ENCODE measurements at places on chromosomes 7 and 10. TPM values are rescaled to one million over a fixed set of nuclear protein-coding genes. Genes with fewer than 3 reads are reported as not detected.
A peak's percentile ranks its signal among the peaks of the same experiment; 100 is the strongest.

DNA sequence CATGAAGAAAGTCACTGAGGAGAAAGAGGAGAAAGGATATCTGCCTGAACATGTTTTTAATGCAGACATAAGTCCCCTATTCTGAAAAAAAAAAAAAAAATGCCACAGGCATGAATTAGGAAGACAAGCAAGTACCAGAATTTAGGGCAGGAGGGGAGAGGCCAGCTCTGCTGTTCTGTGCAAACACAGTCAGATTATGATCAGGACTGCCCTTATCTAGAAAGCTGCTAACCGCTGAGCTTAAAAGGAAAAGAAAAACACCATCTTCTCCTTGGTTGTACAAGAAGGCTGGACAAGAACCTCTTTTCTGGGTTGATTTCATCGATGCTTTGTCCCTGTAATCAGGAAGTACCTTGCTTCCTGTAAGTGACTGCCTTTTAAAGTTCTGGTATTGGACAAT is 15.3 kb upstream of the PWWP2B start:
- no peak overlapping the region for H3K4me3 ChIP-seq
- peaks cover 4% of the 10 kb centered on the region for H3K4me1 ChIP-seq
- DNase-seq = no peak
- no peaks in the 10 kb centered on the region for H3K36me3 ChIP-seq

DNA sequence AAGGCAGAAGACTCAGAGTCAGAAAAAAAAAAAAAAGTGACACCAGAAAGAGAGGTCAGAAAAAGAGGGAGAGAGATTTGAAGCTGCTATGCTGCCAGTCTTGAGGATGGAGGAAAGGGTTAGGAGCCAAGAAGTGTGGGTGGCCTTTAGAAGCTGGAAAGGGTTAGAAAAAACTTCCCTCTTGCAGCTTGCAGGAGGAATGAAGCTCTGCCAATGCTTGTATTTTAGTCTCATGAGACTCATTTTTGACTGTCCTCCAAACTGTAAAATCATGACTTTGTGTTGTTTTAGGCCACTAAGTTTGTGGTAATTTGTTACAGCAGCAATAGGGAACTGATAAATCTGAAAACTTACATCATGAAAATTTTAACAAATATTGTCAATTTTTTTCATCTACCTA is 127.7 kb upstream of the NOBOX start:
- H3K27me3 ChIP-seq = no peaks in the 10 kb centered on the region
- H3K4me1 ChIP-seq = peaks cover 5% of the 10 kb centered on the region
- H3K4me3 ChIP-seq = no peak overlapping the region
- no peaks in the 10 kb centered on the region for H3K36me3 ChIP-seq
- no peak overlapping the region for H3K27ac ChIP-seq

DNA sequence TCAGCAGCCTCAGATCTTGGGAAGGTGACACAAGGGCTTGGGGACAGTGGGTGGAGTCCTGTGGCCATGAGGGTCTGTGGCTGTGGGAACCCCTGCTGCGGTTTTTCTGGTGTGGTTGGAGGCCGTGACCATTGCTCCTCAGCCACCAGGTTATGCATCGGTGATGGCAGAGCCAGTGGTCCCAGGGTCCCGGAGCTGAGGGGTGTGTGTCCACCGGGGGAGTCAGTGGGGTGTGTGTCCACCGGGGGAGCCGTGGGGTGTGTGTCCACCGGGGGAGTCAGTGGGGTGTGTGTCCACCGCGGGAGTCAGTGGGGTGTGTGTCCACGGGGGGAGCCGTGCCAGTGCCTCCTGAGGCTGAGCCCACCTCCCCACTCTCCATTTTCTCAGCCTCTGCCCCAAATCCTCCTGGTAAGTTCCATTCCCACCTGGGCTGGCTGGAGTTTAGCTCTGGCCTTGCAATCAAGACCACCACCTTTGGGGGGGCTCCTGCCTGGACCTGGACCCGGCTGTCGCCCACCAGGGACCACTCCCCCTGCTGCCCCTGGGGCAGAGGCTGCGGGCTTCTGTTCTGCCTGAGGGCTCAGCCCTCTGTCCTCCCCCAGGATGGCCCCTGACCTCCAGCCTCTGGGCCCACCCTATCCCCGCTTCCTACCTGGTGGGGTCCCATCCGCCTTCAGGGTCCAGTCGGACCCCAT is 143.5 kb downstream of the ELFN1 start:
- DNase-seq = no peak
- peaks cover 1% of the 10 kb centered on the region for H3K36me3 ChIP-seq

DNA sequence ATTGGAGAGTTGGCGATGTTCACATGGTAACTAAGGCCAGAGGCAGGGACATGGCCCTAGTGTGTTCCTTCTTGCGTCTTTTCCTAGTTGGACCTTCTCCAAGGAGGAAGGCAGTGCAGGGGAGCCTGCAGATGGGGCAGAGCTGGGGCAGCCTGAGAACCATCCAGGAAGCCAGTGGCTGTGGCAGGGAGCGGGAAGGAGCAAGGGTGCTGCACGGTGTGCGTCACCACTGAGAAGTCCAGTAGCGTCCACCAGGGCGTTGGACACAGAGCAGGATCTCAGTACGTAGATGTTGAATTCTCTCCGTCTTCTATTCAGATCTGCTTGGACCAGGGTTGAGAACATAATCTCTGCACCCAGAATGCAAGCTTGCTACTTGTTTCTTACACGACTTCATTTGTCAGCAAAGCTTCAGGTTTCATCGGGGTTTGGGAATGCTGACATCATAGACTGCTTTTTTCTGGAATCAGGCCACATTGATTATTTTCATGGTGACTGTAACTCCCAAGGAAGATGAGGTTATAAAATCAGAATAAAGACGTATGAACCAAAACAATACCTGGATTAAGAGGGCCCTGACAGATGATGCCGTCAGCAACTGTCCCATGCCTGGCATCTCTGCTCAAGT is 130.3 kb downstream of the HECW1 start:
- no peak for DNase-seq
- peaks cover 6% of the 10 kb centered on the region for H3K27me3 ChIP-seq
- no peaks in the 10 kb centered on the region for H3K4me1 ChIP-seq
- no peaks in the 10 kb centered on the region for H3K36me3 ChIP-seq
- no peak overlapping the region for H3K4me3 ChIP-seq

DNA sequence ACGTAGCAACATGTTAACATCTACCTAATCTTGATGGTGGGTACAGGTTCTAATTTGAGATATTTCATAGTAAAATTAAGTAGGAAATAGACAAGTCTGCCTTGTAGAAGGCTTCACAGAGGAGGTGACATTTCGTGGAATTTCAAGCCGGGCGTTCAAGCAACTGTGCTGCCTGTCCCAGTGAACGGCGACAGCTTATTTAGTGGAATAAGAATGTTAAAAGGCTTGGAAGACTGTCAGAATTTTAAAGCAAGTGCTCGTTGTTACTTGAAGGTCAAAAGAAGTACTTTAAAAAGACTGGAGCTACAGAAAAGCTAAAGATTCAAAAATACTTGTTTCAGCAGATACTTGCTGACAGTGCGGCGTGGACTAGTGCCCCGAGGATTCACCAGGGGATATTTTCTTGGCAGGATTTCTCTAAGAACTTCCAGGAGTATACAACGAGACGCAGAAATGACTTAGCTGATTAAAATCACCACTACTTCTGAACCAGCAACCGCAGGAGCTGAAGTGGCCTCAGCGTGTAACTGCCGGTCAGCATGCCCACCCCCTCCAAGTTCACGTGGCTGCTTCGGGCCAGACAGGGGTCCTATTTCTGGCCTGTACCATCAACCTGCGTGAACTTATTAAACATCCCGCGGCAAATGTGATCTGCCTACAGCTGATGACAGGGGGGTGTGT is 46.5 kb downstream of the CTBP2 start:
- no peaks in the 10 kb centered on the region for H3K27me3 ChIP-seq
- H3K4me3 ChIP-seq = no peak overlapping the region
- H3K27ac ChIP-seq = no peak overlapping the region
- H3K4me1 ChIP-seq = no peaks in the 10 kb centered on the region

DNA sequence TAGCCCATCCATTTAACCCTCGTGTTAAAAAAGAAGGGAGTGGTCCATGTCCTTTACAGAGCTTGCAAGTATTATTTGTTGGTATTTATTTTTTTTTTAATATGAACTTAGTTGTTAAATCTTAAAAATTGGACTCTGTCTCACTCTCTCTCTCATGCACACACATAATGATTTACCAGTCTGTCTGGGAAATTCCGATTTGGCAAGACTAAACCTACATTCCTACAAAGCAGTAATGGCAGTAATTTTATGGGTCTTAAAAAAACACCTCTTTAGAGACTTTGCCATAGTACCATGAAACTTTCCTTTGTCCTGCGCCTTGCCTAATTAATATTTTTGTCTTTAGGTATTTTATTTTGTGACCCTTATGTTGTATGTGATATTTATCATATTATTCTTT is 239.5 kb upstream of the PPP1R3A start:
- H3K27ac ChIP-seq = no peak overlapping the region
- H3K4me3 ChIP-seq = no peak overlapping the region
- H3K27me3 ChIP-seq = no peaks in the 10 kb centered on the region
- DNase-seq = no peak
- no peaks in the 10 kb centered on the region for H3K36me3 ChIP-seq
- H3K4me1 ChIP-seq = no peaks in the 10 kb centered on the region

GRCh38 chr7:74579800-74580685 is 77.5 kb upstream of the GTF2I start:
- no peak overlapping the region for H3K4me3 ChIP-seq
- H3K4me1 ChIP-seq = no peaks in the 10 kb centered on the region
- H3K27ac ChIP-seq = no peak overlapping the region
- DNase-seq = no peak

GRCh38 chr7:81183326-81183725 is 264.5 kb upstream of the SEMA3C start:
- H3K36me3 ChIP-seq = no peaks in the 10 kb centered on the region
- no peak for DNase-seq
- H3K4me3 ChIP-seq = no peak overlapping the region
- no peaks in the 10 kb centered on the region for H3K27me3 ChIP-seq
- H3K27ac ChIP-seq = no peak overlapping the region

GRCh38 chr10:22682237-22683139 is 31.9 kb downstream of the PIP4K2A start:
- H3K27me3 ChIP-seq = no peaks in the 10 kb centered on the region
- DNase-seq = peak; percentile 89
- peak overlapping the region; percentile 92 for H3K27ac ChIP-seq
- H3K36me3 ChIP-seq = peaks cover 8% of the 10 kb centered on the region

- peaks cover 18% of the 10 kb centered on the region for H3K4me1 ChIP-seq
- H3K36me3 ChIP-seq = no peaks in the 10 kb centered on the region
- no peak overlapping the region for H3K27ac ChIP-seq
- H3K27me3 ChIP-seq = peaks cover 13% of the 10 kb centered on the region
Measured at GRCh38 chr10:450463-450862, 239.0 kb downstream of the DIP2C start.

- no peak for DNase-seq
- no peaks in the 10 kb centered on the region for H3K4me1 ChIP-seq
- H3K4me3 ChIP-seq = no peak overlapping the region
- no peak overlapping the region for H3K27ac ChIP-seq
Measured at GRCh38 chr10:67550046-67550445, 145.9 kb downstream of the CTNNA3 start.

STAG3 gene
- 23.7 TPM for total RNA-seq

AGBL3 gene
- total RNA-seq = 2.0 TPM

ANKRD30A gene
- total RNA-seq = not detected

CALHM1 gene
- not detected for total RNA-seq

SPACDR gene
- 2.7 TPM for total RNA-seq

Measured in activated CD4-positive, alpha-beta T cell treated with anti-CD3 and anti-CD28 coated beads, Interleukin-2, amount 10 ng/mL, durations not matched to agents 24 days and 14 days (primary cell).